Inflammatory macrophage (primary cell): ENCODE measurements at places on chromosomes 6 and 20.

DNA sequence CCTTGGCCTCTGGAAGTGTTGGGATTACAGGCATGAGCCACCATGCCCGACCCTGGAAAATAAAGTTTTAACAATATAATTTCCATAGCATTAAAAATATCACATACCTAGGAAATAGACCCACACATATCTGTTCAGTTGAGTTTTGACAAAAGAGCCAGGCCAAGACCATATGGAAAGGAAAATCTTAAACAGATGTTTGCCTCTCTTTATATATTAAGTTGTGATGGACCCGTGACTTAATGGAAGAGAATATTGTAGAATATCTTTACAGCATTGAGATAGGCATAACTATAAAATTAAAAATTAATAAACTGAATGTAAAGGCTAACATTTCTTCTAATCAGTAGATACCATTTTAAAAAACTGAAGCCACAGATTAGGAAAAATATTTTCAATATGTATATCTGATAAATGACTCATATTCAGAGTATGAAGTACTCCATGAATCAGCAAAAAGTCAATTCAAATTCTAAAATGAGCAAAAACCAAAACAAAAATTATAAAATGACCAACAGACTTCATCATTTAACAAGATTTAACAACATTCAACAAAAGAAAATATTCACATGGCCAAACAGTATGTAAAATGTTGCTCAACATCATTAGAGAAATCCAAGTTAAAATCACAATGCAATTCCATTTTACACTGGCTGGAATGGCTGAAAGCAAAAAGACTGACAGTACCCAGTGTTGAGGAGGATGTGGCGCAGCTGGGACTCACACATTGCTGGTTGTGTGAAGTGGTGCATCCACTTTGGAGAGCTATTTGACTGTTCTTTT lies 43.3 kb downstream of the GTF2H5 start:
- DNase-seq, result no peak

DNA sequence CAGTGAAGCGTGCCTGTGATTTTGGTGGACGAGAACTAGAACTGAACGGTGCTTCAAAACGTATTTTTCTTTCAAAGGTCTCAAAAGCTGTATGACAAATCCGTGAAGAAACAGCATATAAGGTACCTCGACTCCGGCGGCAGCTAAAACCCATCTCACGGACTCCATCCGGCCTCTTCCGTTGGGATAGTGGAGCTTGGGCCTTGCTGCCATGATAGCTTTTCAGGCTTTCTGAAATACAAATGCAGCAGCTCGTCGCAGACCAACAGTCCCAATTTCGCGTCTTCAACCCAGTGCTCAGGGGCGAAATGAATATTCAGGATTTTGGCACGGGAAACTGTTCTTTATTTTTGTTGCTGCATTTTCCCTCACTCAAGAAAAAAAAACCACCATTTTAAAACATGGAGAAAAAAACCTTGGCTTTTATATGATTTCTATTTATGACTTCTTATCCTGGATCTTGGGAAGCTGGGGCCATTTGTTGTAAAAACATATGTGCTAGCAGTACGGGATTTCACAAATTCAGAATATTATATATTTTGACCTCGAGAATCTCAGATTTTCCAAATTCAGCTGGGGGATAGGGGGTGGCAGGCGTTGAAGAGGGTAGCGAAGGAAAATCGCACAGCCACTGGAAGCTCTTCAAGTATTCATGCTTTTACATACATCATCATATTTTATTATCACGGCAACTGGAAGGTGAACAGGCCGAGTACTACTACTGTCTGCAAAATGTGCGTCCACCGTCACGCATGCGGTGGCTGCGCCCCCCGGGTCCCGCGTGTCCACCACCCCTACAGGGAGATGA lies 849 bp downstream of the GSTA4 start:
- DNase-seq, result no peak

DNA sequence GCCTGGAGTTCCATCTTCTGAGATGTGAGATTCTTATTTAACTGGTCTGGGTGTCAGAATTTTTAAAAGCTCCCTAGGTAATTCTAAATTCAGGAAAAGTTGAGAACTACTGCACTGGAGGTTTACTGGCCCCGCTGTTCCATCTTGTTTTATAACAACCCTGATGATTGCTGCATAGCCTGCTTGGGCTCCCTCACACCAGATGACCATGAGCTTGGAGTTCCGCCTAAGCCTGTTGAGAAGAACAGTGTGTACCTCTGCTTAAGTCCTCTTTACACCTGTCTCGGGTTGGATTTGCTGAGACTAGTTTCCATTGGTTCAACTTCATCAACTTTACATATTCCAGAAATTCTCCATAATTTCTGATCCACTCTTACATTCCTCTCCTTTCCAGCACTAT lies 77.9 kb downstream of the FKBP5 start:
- DNase-seq, result no peak

GRCh38 chr20:3710011-3710466 lies 2.4 kb downstream of the SIGLEC1 start:
- peak; percentile 7 for DNase-seq

- DNase-seq, result no peak
These were observed 20.1 kb upstream of the NCOA3 start for GRCh38 chr20:47481330-47482216.

DNA sequence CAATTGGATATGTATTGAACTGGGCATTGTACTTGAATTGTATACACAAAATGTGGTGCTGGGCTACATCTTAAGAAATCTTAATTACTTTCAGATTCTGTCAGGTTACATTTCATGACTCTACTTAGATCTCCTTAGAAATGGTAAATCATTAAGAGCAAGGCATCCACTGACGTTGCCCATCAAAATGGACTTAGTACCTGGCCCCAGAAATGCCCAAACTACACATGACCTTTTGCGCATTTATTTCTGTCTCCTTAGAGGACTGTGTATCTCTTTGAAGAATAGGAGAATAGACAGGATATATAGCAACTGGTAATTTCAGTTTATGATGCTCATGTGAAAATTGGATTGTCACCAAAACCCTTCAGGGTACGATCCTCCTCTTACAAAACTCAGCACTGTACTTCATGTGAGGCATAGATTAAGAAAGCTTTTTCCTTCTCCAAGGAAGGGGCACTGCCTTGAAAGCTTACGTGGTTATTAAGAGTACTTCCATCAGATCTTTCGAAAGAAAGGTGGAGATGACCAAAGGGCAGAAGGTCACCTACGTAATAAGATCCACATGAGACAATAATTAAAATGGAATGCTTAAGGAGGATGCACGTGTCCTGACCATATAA lies 61.4 kb upstream of the BMP2 start:
- DNase-seq, result no peak

DNA sequence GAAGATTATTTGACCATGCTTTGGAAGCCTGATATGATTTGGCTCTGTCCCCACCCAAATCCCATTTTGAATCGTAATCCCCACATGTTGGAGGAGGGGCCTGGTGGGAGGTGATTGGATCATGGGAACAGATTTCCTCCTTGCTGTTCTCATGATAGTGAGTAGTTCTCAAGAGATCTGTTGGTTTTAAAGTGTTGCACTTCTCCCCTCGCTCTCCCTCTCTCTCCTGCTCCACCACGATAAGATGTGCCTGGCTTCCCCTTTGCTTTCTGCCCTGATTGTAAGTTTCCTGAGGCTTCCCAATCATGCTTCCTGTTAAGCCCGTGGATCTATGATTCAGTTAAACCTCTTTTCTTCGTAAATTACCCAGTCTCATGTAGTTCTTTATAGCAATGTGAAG lies 21.7 kb upstream of the FAM217A start:
- DNase-seq, result no peak

GRCh38 chr6:149079911-149080491 lies 237.5 kb upstream of the TAB2 start:
- DNase-seq, result peak; percentile 65

GRCh38 chr6:89008001-89008814 lies 44.8 kb upstream of the RNGTT start:
- peak; percentile 14 for DNase-seq
